ENCODE measurements at places on chromosomes 4 and X. TPM values are rescaled to one million over a fixed set of nuclear protein-coding genes. Genes with fewer than 3 reads are reported as not detected.

The CHRNA9 gene
- 1.5 TPM for total RNA-seq

The MAGEA9B gene
- not detected for total RNA-seq

The FAM236D gene
- total RNA-seq = not detected

The FUNDC2 gene
- total RNA-seq = 66.0 TPM

The PHKA1 gene
- total RNA-seq = 7.2 TPM

The APELA gene
- 60.2 TPM for total RNA-seq

Data from H1 (cell line).